Osteocyte (in vitro differentiated cells): ENCODE measurements at places on chromosomes 7 and 10. TPM values are rescaled to one million over a fixed set of nuclear protein-coding genes. Genes with fewer than 3 reads are reported as not detected.
A peak's percentile ranks its signal among the peaks of the same experiment; 100 is the strongest.

GRCh38 chr7:80175744-80176143, 41.1 kb downstream of the GNAI1 start:
- H3K36me3 ChIP-seq: peaks cover 9% of the 10 kb centered on the region
- peaks cover 34% of the 10 kb centered on the region for H3K4me1 ChIP-seq
- no peak overlapping the region for H3K4me3 ChIP-seq
- no peak for DNase-seq
- H3K27ac ChIP-seq: no peak overlapping the region

GRCh38 chr7:142434666-142435167, 176.9 kb upstream of the PRSS58 start:
- no peak overlapping the region for H3K27ac ChIP-seq
- no peak for DNase-seq
- H3K27me3 ChIP-seq: no peaks in the 10 kb centered on the region
- peaks cover 38% of the 10 kb centered on the region for H3K4me1 ChIP-seq
- H3K4me3 ChIP-seq: no peak overlapping the region

GRCh38 chr10:131858118-131858515, 42.7 kb upstream of the PPP2R2D start:
- H3K4me1 ChIP-seq: no peaks in the 10 kb centered on the region
- DNase-seq: no peak
- H3K4me3 ChIP-seq: no peak overlapping the region
- H3K27me3 ChIP-seq: peaks cover 5% of the 10 kb centered on the region
- H3K27ac ChIP-seq: no peak overlapping the region

- H3K4me1 ChIP-seq: peaks cover 35% of the 10 kb centered on the region
- H3K36me3 ChIP-seq: peaks cover 4% of the 10 kb centered on the region
- H3K4me3 ChIP-seq: peak overlapping the region; percentile 60
- DNase-seq: no peak
- peak overlapping the region; percentile 78 for H3K27ac ChIP-seq
Measured at GRCh38 chr10:74586088-74586585, 240.3 kb upstream of the KAT6B start.

GRCh38 chr10:98090822-98091221, 43.6 kb upstream of the R3HCC1L start:
- H3K4me1 ChIP-seq: no peaks in the 10 kb centered on the region
- H3K27me3 ChIP-seq: peaks cover 9% of the 10 kb centered on the region
- no peak overlapping the region for H3K27ac ChIP-seq
- no peaks in the 10 kb centered on the region for H3K36me3 ChIP-seq

DNA sequence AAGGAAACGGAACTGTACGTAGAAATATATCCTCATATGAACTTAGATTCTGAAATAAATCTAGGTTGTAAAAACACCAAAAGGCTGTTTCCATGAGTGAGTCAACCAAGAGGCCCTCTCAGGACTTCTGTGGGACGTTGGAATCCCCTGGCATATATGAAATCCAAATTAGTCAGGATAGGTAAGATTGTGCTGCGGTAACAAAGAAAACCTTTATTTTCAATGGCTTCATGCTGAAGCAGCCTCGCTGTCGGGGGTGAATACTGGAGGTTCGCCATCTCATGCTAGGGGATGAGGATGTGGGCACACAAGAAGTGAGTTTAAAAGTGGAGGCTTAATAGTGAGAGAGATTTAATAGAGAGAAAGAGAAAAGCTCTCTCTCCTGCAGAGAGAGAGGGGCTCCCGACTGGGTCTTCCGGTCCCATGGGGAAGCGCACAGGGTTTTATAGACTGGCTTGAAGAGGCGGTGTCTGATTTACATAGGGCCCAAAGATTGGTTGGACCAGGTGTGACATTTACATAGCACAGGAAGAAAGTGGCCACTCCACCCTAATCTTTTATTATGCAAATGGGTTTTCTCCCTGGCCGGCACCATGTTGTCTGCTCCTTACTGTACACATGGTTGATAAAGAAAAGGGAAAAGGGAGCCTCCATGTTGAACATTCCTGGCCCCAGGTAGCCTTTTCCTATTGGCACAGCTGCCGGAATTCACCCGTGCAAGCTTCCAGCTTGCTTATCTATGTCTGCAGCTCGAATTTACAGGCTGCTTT, 52.3 kb upstream of the SEPHS1 start:
- no peak overlapping the region for H3K27ac ChIP-seq

- no peaks in the 10 kb centered on the region for H3K4me1 ChIP-seq
- no peak overlapping the region for H3K27ac ChIP-seq
- peaks cover 6% of the 10 kb centered on the region for H3K27me3 ChIP-seq
- no peaks in the 10 kb centered on the region for H3K36me3 ChIP-seq
- H3K4me3 ChIP-seq: no peak overlapping the region
Measured at GRCh38 chr10:20635570-20635969, 261.5 kb downstream of the NEBL start.

GRCh38 chr7:42080841-42081586, 156.0 kb downstream of the GLI3 start:
- H3K4me3 ChIP-seq: no peak overlapping the region
- no peaks in the 10 kb centered on the region for H3K27me3 ChIP-seq
- peaks cover 7% of the 10 kb centered on the region for H3K36me3 ChIP-seq
- no peak overlapping the region for H3K27ac ChIP-seq

Gene CH25H
- total RNA-seq: not detected in 2 replicates

GRCh38 chr7:12722636-12723605, 35.5 kb downstream of the ARL4A start:
- no peak overlapping the region for H3K27ac ChIP-seq
- no peak overlapping the region for H3K4me3 ChIP-seq
- H3K36me3 ChIP-seq: no peaks in the 10 kb centered on the region

GRCh38 chr7:92584953-92585352, 5.2 kb downstream of the FAM133B start:
- H3K36me3 ChIP-seq: peaks cover 3% of the 10 kb centered on the region
- H3K4me1 ChIP-seq: peaks cover 40% of the 10 kb centered on the region
- H3K4me3 ChIP-seq: no peak overlapping the region
- no peaks in the 10 kb centered on the region for H3K27me3 ChIP-seq

- peaks cover 10% of the 10 kb centered on the region for H3K4me1 ChIP-seq
- H3K27me3 ChIP-seq: no peaks in the 10 kb centered on the region
- no peak overlapping the region for H3K27ac ChIP-seq
- no peak for DNase-seq
Measured at GRCh38 chr10:88791924-88792323, 10.6 kb upstream of the LIPM start.

Gene DYNC1I1
- total RNA-seq: 43.3 and 43.4 TPM in 2 replicates

GRCh38 chr10:48657416-48657815, 27.3 kb upstream of the WDFY4 start:
- H3K4me3 ChIP-seq: no peak overlapping the region
- DNase-seq: no peak
- H3K27me3 ChIP-seq: peaks cover 45% of the 10 kb centered on the region

DNA sequence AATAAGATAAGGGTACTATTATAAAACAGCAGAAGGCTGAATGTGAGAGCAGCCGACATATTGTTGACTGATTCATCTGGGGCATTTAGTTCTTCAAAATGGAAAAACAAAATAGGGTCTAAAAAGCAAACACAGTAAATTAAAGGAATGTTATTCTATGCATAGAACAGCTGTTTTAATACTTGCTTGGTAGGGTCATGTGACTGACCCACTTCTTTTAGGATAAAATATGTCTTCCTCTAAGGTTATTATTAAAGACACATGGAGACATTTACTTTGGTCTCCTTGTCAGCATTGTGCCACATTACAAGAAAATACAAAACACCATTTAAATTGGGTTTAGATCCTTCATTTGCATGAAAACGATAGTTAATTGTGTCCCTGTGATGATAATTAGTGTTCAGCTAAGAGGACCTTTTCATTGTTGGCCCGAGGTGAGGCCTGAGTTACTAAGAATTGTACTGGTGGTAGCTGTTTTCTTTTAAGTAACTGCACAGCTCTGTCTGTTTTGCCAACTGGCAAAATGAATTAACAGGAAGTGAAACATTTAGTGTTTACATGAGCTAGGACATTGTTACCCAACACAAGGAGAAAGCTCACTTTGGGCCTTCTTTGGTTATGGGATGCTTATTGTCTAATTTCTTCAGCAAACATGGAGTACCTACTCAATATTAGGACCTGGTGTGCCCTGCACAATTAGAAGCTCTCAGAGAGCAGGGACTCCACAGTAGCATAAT, 764.4 kb downstream of the LRMDA start:
- H3K36me3 ChIP-seq: peaks cover 6% of the 10 kb centered on the region
- peaks cover 36% of the 10 kb centered on the region for H3K4me1 ChIP-seq

DNA sequence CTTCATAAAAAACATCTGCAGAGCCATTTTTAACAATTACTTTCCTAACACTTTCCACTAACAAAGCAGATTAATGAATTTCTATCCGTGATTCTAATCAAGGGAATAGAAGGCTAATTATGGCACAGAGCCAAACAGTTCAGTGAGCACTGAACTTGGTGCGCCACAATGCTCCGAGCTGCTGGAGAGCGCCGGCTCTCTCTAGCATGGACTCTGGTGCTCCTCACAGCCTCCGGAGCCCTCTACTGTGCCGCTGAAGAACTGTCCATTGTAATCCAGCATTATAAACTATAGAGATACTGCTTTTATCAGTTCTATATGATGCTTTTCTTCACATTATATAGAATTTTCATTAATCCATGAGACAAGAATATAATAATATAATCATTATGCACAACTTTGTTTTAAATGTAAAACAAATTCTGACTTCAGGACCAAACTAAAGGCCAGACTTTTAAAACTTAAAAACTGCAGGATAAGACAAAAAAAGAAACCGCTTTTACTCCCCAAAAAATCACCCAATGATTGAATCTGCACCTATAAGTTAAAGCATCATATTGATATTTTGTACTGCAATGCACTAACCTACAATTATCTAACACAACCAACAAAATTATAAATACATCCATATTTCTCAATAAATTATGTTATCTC, 123.6 kb downstream of the RNF32 start:
- no peaks in the 10 kb centered on the region for H3K27me3 ChIP-seq
- H3K27ac ChIP-seq: no peak overlapping the region
- DNase-seq: no peak
- peaks cover 6% of the 10 kb centered on the region for H3K36me3 ChIP-seq
- H3K4me1 ChIP-seq: peaks cover 2% of the 10 kb centered on the region

Gene CRPPA
- total RNA-seq: 2.6 and 3.3 TPM in 2 replicates

GRCh38 chr7:138871814-138872090, 73.8 kb upstream of the ATP6V0A4 start:
- no peak overlapping the region for H3K27ac ChIP-seq
- peaks cover 23% of the 10 kb centered on the region for H3K4me1 ChIP-seq
- no peak for DNase-seq
- no peaks in the 10 kb centered on the region for H3K27me3 ChIP-seq

- H3K4me1 ChIP-seq: peaks cover 2% of the 10 kb centered on the region
- no peaks in the 10 kb centered on the region for H3K36me3 ChIP-seq
- no peak for DNase-seq
- no peak overlapping the region for H3K27ac ChIP-seq
- peaks cover 29% of the 10 kb centered on the region for H3K27me3 ChIP-seq
Measured at GRCh38 chr10:101712997-101713396, 18.0 kb upstream of the FBXW4 start.

- no peaks in the 10 kb centered on the region for H3K36me3 ChIP-seq
- DNase-seq: no peak
Measured at GRCh38 chr7:143345428-143345900, 17.0 kb downstream of the FAM131B start.

Gene COPG2
- 31.2 and 33.4 TPM in 2 replicates for total RNA-seq

GRCh38 chr10:60277656-60278055, 112.0 kb downstream of the ANK3 start:
- peaks cover 31% of the 10 kb centered on the region for H3K4me1 ChIP-seq
- no peak for DNase-seq
- H3K4me3 ChIP-seq: no peak overlapping the region
- H3K27ac ChIP-seq: no peak overlapping the region
- no peaks in the 10 kb centered on the region for H3K36me3 ChIP-seq

DNA sequence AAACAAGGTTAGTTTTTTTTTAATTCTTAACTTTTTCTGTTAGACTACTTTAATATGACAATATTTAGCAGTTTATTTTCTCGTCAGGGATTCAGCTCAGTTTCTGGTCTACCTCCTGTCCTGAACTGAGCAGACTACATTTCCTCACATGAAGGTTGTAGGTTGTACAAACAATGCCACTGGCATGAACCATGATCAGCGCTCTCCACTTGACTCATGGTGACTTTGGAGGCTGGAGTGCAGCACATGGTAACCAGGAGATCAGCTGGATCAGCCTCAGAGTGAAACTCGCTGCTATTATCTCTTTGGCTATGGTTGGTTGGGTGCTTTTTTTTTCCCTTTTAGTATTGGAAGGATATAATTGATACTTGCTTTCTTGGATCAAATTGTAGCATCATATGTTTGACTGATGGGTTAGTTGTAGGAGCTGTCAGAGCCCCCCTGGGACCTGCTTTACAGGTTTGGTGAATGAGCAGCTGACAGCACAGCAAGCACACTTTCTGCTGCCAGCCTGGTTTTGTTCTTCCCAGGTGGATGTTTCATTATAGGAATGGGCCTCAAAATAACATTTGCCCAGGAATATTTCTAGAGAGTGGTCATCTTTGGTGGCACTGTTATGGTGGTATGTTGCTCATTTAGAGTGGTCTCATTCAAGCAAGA, 556.4 kb downstream of the AUTS2 start:
- no peak overlapping the region for H3K4me3 ChIP-seq
- no peaks in the 10 kb centered on the region for H3K27me3 ChIP-seq
- H3K27ac ChIP-seq: no peak overlapping the region
- H3K4me1 ChIP-seq: peaks cover 11% of the 10 kb centered on the region
- no peak for DNase-seq
- peaks cover 18% of the 10 kb centered on the region for H3K36me3 ChIP-seq

DNA sequence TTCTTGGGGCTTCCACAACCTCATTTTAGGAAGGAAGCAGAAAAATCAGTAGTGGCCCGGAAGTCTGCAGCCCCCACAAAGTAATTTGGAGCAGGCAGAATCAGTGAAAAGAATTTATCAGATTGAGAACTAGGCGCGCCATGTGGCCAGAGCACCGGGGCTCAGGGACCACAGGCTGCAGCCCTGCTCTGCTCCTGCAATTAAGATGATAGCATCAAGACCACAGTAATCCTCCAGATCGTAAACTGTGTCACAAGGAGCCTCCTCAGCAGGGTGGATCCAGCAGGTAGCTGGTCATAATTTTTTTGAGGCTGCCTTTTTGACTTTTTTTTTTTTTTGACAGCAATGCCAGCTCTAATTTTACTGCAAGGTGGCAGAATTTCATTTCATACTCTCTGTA, 209.0 kb upstream of the ZMIZ1 start:
- H3K4me1 ChIP-seq: no peaks in the 10 kb centered on the region
- H3K4me3 ChIP-seq: no peak overlapping the region
- H3K27ac ChIP-seq: no peak overlapping the region
